HCT116 (cell line): ENCODE measurements at places on chromosomes 11 and 22.

GRCh38 chr22:20844055-20845037, 14.3 kb downstream of the PI4KA start:
- DNase-seq, result no peak

DNA sequence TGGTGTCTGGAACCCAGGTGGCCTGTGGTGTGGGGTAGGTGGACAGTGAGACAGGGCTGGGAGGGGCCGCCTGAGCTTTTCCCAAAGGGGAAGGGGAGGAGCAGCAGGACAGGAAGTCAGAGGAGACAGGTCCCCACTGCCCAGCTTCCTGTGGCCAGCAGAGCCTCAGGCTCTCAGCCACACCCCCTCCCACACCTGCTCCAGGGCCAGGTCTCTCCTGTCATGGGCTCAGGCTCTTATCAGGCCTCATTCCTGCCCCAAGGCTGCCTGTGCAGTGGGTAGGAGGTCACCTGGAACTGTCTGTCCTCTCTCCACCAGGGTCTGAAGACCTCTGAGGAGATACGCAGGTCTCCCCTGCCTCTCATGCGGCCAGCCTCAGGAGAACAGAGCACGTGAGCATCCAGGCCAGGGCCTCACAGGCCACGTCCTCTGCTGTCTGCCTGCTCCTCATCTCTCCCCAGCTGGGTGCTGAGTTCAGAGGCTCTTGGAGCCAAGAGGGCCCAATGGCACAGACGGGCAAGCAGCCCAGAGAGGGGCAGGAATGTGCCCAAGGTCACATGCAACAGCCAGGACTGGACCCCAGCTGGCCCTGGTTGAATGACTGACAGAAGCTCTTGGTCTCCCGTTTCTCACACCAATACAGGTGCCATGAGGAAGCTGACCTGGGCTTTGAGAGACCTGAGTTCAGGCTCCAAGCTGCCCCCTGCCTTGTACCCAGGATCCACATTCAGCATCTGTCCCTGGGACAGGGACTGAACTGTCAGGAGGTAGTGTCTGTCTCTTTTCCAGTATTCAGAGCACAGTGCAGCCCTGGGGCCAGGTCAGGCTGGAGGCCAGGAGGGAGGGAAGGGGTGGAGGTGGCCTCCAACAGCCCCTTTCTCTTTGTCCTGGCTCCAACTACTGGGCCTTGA, 16.7 kb downstream of the STARD10 start:
- DNase-seq, result no peak

- no peak for DNase-seq
Observed at GRCh38 chr11:133238027-133238426, 294.3 kb downstream of the OPCML start.

DNA sequence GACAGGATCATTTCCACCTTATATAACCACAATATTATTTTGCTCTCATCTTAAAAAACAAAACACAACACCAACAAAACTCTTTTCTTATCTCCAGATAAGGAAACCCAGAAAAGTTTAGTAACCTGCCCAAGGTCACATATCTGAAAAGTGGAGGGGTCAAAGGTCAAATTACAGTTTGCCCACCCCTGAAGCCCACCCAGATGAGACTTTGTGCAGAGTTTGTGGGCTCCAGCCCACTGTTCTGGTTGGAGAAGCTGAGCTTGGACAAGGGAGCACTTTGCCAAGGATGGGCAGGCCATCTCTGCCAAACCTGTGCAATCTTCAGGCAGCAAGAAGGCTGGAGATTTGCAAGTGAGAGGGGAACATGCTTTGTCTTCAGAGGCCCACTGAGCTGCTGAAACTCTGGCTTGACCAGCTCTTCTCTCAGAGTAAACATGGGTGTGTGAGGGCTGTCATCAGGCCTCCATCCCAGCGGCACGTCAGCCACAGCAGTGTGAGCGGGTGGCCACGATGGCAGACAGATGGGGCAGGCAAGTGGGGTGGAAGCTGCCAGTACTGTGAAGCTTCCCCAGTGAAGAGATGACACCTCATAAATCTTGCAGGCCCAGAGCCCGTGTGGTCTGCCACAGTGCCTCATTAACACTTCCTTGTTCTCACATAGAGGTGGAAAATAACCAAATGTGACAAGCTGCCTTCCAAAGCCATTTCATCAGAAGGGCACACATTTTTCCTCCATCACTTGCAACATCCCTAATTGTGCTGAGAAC, 111.8 kb downstream of the CCDC81 start:
- DNase-seq, result no peak

DNA sequence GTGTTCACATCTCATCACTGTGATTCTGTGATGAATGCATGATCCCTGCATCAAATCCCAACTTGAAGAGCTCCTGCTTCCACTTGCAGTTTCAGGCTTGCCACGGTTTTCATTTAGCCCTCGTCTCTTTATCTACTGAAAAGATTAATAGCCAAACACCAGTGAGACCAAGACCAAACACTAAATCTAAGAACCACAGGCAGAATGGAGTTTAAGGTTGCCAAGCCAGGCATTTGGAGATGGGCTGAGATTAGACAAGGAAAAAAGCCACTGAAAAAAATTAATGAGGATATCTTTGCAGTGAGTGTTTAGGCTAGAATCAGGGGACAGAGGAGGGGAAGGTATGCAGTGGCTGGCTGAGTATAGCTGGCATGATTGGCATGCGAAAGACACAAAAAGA, 227.2 kb upstream of the BLID start:
- DNase-seq, result no peak

- DNase-seq, result no peak
Observed at GRCh38 chr11:8323161-8323935, 59.7 kb upstream of the LMO1 start.

- DNase-seq, result no peak
Observed at GRCh38 chr11:120871924-120872323, 152.0 kb upstream of the TBCEL start.

- DNase-seq, result no peak
Observed at GRCh38 chr11:69896250-69896649, 77.0 kb upstream of the FGF3 start.

DNA sequence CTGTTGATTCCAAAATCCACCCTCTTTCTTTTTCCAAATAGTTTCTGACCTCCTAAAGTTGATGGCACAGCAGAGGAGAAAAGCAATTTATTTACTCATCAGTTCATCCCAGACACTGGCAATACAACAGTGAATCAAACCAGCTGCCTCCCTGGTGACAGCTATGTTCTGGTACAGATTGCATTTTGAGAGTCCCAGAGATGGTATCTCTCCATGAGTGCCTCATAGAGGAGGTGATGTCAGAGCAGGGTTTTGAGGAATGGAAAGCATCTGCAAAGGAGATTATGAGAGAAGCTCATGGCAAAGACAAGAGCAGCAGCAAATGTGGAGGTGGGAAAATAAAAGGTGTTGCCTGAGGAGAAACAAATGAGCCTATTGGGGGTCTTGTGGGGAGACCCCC, 377.2 kb downstream of the MN1 start:
- no peak for DNase-seq

- no peak for DNase-seq
Observed at GRCh38 chr11:75667831-75668450, 897 bp downstream of the MAP6 start.

DNA sequence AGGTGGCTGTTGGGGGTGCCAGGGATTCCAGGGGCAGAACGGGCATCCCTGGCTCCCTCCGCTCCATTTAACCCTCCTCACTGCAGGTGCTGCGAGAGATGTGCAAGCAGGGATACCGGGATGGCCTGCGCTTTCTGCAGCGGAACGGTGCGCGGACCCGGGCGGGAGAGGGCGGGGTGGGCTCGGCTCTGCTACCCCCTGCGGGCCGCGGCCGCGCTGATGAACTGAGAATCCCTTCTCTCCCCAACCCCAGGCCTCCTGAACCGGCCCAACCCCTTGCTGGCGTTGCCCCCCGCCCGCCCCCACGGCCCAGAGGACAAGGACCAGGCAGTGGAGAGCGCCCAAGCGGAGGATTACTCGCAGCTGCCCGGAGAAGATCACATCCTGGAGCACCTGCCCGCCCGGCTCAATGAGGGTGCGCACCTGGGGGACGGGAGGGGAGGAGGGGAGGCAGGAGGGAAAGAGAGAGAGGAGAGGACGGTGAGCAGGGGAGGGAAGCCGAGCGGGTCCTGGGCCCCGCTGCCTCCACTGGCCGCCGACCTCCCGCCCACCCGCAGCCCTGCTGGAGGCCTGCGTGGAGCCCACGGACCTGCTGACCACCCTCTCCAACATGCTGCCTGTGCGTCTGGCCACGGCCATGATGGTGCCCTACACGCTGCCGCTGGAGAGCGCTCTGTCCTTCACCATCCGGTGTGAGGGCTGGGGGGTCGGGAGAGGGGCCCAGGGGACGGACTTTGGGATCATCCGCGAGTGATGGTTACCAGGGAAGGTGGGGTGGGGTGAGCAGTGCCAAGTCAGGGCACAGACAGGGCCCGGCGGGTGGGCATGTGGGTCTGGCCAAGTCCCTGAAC, 4.1 kb upstream of the CRACR2B start:
- no peak for DNase-seq

DNA sequence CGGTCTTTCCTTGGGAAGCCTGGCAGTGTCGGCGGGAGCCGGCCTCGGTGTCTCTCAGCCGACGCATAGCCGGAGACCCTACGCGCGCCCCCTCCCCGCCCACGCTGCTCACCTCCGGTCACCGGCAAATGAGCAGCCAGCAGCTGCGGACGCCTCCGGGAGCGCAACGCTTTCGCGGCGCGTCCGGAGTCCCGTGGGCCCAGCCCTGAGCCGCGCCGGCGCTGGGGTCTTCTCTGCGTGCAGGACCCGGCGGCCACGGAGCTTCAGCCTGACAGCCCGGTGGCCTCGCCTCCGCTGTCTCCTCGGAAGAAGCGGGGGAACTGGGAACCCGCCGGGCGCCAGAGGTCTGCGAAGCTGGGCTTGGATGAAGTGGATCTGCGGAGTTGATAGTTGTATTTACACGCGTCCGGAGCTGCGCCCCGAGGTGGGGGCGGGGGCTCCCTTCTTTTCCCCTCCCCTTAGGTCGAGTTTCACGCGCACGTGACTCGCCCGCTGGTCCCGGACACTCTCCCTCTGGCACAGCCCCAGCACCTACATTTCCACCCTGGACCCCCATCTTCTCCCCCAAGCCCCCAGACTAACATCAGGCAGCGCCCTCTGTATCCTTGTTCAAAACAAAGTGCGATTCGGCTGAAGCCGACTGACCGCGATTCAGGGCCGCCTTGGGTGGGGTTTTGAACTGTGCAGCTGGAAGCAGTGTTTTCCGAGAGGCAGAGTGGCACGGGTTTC, at the start of gene SLC43A1:
Gene SLC43A1 (minus strand): TSS at position 371 of the 729 bp plus-strand sequence. CDS start 1,591 bp downstream, outside the sequence.
- DNase-seq, result no peak
